ENCODE measurements at places on chromosomes 3 and 15.

- no peak for DNase-seq
These were observed 20.7 kb upstream of the DOCK3 start for GRCh38 chr3:50653937-50654595.

DNA sequence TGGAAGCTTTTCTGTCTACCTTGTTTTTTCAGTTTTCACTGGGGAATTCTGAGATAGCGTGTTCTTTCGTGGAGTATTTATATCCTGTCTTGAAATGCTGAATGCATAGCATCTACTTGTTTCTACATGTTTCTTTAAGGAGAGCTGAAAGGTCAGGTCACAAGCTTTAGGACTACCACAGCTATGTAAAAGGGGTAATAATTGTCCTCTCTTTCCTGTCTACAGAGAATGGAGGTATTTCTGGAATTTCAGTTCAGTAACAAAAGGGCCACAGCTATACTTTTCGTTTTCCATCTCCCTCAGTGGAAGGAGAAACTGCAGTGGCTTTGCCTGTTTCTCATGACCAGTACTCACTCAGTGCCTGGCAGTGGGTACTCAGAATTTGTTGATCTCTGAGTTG is 4.7 kb downstream of the INAFM2 start:
- no peak for DNase-seq

DNA sequence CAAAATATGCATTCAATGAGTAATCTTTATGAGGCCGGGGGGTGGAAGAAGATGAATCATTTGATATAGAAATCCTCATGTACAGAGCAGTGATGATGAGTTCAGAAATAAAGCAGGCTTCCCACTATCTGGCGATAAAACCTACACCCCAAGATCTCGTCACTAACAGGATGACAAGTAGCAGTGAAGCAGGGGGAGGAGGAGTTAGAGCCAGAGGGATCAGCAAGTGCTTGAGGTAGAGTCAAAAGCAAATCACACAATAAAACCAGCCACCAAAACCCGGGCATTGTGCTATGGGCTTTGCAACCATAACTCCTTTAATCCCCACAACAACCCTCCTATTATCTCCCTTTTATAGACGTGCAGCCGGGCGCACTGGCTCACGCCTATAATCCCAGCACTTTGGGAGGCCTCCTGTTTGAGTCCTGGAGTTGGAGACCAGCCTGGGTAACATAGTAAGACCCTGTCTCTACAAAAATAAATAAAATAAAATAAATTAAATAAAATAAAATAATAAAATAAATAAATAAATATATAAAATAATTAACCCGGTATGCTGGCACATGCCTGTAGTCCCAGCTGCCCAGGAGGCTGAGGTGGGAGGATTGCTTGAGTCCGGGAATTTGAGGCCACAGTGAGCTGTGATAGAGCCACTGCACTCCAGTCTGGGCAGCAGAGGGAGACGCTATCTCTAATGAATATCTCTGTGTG is 53.0 kb downstream of the STARD5 start:
- no peak for DNase-seq

DNA sequence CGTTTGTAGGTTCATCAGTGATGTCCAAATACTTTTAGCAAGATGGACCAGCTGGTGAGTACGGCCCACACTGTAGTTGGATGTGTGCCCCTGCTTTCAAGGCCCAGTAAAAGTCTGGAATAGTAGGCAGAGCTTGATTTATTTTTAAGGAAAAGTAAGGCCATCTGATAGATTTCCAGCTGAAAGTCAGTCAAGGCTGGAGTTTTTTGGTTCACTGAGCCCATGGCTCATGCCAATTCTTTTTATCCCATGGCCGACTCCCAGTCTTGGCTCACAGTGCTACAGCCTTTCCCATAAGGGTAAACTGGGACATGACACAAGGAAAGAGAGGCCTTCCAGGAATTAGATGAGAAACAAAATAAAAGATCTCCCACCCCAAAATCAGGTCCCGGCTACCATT is 13.5 kb downstream of the CCDC80 start:
- DNase-seq = no peak

- DNase-seq = no peak
These were observed 1.1 kb upstream of the LPP start for GRCh38 chr3:188152660-188153436.

GRCh38 chr3:172268425-172268824 is 179.8 kb downstream of the GHSR start:
- no peak for DNase-seq

DNA sequence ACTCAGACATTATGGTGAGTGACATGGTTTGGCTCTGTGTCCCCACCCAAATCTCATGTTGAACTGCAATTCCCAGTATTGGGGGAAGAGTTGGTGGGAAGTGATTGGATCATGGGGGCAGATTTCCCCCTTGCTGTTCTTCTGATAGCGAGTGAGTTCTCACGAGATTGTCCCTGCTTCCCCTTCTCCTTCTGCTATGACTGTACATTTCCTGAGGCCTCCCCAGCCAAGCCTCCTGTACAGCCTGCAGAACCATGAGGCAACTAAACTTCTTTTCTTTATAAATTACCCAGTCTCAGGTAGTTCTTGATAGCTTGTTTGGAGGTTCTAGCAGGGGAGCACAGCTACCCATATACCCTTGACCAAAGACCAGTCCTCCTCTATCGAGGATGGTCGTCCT is 45.9 kb downstream of the ADAM10 start:
- no peak for DNase-seq
